Stimulated activated CD4-positive, alpha-beta T cell treated with anti-CD3 and anti-CD28 coated beads, Interleukin-4, amount 100 ng/mL, for 48 hours (primary cell): ENCODE measurements at places on chromosomes 4 and X.

- DNase-seq = no peak
Measured at GRCh38 chr4:139142087-139142486, 34.9 kb downstream of the ELF2 start.

DNA sequence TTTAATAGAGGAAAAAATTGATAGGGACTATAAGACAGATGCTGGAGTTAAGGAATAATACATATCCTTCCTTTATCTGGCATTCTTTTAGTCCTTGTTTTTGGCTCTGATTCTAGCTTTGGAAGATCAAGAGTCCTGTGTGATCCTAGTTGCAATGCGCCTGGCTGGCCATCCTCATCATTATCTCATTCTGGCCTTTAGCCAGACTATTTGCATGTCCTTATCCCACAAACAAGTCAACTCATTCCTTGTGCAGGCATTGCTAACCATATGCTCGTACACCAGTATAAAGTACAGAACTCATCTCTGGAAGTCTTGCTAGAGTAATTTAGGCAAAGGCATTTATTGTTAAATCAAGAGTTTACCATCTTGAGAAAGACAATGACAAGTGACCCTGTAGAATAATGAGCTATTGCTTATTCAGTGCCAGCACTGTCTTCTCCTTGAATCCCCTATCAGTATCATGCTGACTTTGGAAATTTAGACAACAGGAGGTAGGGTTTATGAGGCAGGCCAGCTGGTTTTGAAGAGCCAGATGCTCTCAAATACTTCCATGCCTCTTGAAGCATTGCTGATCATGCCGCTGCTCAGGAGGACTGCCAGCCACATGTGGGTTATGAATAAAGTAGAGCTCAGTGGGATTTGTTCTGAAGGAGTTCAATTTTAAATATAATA lies 1730.3 kb upstream of the TENM3 start:
- DNase-seq = no peak

- no peak for DNase-seq
Measured at GRCh38 chr4:40972722-40973121, 223.0 kb downstream of the NSUN7 start.

DNA sequence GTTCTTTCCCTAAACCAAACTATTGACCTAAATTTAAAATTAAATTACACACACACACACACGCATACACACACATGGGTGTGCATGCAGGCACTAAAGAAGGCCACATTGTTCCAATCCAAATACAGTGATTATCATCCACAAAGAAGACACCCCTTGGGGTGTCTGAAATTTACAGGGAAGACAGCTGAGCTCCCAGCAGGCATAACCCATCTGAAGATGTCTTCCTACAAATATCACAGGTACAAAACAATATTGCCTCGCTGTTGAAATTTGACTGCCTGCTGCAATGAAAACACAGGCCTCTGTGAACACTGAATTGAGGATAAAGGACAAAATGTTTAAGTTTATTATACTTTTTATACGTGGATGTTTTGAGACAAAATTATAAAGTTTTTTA lies 50.2 kb upstream of the SLC7A11 start:
- DNase-seq = no peak

DNA sequence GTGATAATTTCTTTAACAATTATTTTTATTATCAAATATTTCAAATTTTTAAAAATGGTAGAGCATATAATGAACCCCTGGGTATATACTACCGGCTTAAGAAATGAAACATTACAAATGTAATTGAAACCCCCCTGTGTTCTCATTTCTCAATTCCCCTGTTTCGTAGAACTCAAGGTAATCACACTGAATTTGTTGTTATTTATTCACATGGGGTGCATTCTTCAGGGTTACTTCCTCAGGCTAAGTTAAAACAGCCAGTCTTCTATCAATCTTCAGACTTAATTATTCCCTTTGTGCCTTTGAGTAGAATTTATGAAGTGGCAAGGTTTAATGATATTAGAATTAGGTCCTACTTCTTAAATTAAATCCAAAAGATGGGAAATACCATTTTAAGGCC lies 128.2 kb downstream of the ANAPC10 start:
- no peak for DNase-seq

DNA sequence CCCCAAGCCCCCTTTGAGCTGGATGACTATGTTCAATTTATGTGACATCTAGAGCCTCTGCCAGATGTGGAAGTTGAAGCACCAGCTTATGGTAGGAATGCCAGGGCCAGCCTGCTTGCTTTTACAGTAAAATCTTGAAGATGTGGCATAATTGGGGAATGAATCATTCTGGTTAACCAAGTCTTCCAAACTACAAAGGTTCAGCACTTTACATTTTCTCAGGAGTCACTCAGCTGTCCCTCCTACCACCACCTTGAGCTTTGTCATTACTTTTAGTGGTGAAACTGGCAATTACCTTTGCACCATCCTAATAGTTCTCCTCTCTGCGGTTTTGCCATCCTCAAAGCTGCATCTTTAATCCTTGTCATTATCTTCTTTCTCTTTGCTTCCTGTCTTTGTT lies 172.2 kb downstream of the HS6ST2 start:
- no peak for DNase-seq

- no peak for DNase-seq
Measured at GRCh38 chr4:126144543-126145237, 829.9 kb downstream of the FAT4 start.

DNA sequence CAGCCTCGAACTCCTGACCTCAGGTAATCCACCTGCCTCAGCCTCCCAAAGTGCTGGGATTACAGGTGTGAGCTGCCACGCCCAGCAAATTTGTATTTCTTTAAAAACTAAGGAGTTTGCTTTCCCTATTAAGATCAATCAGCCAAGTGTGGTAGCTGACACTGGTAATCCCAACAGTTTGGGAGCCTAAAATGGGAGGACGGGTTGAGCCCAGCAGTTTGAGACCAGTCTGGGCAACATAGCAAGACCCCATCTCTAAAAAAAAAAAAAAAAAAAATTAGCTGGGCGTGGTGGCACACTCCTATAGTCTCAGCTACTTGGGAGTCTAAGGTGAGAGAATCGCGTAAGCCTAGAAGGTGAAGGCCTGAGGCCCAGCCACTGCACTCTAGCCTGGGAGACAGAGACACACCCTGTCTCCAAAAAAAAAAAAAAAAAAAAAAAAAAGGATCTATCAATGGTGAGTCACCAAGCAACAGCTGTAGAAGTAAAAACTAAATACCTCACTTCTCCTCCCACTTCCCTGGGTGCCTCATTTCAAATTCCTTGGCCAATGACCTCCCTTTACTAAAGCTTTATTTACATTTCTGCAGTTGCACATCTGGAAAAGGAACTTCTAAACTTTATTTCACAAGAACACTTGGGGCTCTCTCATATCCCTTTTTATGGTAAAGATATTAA lies 54.5 kb downstream of the LDB2 start:
- no peak for DNase-seq

- DNase-seq = no peak
Measured at GRCh38 chr4:7938266-7938608, 1.4 kb downstream of the AFAP1 start.

- DNase-seq = no peak
Measured at GRCh38 chrX:1932231-1932630, 317.4 kb downstream of the ASMT start.

DNA sequence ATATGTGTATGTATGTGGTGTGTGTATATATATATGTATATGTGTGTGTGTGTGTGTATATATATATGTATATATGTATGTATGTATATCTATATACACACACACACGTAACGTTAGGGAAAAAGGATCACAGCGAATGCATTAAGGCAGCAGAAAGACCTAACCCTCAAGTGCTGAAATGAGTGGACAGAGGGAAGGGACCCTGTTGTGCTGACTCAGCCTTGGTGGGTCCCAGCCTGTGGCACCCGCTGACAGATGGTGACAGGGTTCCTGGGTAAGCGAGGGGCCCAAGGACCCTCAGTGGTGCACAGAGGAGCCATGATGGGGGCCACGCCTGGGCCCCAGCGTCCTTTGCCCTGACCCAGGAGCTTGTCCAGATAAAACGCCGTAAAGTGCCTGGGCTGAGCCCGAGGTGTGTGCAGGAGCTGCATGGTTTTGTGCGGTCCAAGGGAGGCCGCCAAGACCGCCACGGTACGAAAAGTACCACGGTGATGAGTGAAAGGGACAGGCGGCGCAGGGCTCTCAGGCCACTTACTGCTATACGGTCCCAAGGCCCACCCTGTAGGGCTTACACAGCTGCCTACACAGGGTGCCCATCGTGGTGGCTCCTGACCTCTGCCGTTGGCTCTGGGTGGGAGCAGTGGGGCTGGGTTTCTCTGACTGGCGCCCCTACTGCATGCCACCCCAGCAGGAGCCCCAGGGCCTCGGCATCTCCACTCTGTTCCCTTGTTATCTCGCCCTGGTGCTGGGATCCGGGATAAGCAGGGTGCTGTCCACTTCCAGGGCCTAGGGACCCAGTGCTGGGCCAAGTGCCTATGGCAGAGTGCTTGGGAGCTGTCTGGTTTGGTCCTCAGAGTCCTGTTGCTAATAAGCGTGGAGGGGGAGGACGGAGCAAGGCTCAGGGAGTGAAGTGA lies 10.0 kb downstream of the SH3BP2 start:
- DNase-seq = no peak

- no peak for DNase-seq
Measured at GRCh38 chrX:63765712-63766111, 19.3 kb downstream of the ARHGEF9 start.

- no peak for DNase-seq
Measured at GRCh38 chr4:59223292-59223941, 1976.7 kb upstream of the ADGRL3 start.

GRCh38 chrX:129495900-129496299 lies 27.4 kb downstream of the SMARCA1 start:
- DNase-seq = no peak

GRCh38 chr4:121980643-121981042 lies 28.8 kb upstream of the TRPC3 start:
- DNase-seq = no peak

DNA sequence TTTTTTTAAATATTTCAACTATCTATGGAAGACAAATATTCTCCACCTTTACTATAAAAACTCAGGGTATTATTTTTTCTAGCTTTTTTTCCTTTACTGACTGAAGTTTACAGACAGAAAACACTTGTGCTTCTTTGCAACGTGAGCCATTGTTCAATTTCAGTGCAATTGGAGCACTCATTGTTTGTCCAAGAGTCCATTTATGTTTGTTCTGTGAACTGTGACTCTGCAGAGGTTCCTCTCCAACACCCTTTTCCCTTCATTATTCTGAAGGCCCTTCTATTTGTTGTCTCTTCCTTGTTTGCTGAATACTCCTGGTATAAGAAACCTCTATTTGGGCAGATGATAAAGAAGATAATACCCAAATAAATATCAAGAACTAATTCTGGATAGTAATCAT lies 37.4 kb downstream of the DAPP1 start:
- no peak for DNase-seq

GRCh38 chr4:125707397-125707796 lies 392.6 kb downstream of the FAT4 start:
- no peak for DNase-seq

DNA sequence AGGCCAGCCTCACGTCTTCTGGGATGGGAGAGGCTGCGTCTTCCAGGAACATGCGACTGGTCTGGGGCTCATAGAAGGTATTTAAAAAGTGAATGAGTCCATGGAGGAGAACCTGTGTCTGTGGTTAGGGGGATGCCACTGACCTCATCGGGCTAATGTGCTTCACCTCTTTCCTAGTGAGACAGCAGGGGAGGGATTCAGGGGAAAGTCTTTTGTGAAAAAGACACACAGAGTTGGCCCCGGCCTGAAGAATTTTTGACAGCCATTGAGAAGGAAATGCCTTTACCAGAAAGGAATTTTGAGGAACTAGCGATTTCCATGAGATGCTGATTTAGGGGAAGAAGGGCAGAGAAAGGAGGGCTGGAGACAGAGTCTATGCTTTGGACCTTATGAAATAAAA lies 11.0 kb upstream of the C4orf50 start:
- no peak for DNase-seq

DNA sequence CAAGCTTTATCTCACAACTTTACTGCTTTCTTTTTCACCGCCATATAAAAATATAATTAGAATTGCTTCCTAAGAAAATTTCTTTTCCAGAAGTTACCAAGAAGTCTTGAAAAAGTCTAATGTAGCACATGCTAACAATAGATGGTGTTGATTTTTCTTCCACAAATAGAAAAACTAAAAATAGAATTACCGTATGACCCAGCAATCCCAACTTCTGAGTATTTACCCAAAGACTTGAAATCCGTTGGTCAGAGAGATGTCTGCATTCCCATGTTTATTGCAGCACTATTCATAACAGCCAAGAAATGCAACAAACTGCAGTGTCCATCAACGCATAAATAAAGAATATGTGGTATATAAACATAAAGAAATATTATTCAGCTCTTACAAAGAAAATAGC lies 17.8 kb upstream of the EDNRA start:
- DNase-seq = no peak

- no peak for DNase-seq
Measured at GRCh38 chr4:21649391-21650090, 299.0 kb downstream of the KCNIP4 start.

GRCh38 chr4:82790060-82790660 lies 8.4 kb downstream of the SCD5 start:
- DNase-seq = no peak

GRCh38 chr4:154566639-154567204 lies 3.9 kb downstream of the FGB start:
- no peak for DNase-seq

- no peak for DNase-seq
Measured at GRCh38 chr4:128241425-128241913, 46.1 kb downstream of the PGRMC2 start.

- no peak for DNase-seq
Measured at GRCh38 chrX:114787061-114787460, 203.2 kb downstream of the HTR2C start.

DNA sequence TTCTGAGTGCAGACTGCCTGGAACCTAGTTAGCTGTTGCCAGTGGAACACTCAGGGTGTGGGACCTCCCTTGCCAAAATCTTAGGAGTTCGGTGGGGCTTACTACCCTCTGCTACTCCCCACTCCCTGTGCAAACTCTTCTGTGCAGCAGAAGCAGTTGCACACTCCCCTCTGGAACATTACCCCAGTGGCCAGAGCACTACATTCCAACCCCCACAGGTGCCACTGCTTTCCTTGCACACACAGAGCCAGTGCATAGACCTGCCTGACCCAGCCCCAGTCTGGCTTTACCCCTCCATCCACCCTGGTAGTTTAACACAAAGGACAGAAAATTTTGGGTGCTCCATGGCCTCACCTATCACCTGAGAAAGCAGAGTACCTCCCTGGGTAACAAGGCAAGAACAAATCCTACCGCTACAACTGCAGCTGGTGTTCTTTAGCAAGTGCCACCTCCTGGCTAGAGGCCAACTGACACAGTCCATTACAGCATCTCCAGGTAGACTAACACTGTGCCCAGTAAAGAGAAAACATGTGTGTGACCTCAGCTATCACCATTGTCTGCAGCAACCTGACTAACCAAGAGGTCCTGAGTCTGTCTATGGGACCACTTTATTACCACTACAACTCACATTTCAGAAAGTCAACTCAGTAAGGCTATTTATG lies 11.5 kb upstream of the RASSF6 start:
- DNase-seq = no peak

DNA sequence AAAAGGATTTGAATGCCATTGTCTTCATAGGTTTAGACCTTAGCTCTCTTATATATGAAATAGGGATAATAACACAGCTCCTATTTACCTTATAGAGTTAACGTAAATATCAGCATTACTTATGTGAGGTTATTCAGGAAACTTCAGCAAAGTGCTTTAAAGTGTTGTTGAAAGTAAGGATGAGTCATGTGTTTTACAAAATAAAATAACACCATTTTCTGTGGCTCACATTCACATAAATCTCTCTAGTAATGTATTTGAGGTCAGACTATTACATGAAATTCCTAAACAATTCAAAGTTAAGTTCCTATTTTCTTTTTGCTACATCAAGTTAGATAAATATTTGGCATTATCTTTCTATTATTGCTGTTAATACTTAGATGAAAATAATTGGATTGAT lies 2.9 kb downstream of the GNRHR start:
- no peak for DNase-seq

GRCh38 chr4:2939383-2940243 lies 23.6 kb downstream of the NOP14 start:
- no peak for DNase-seq
